ENCODE measurements at places on chromosomes 12 and 14.

GRCh38 chr12:78490861-78491260 is 373.7 kb upstream of the SYT1 start:
- DNase-seq: no peak

- DNase-seq: no peak
Observed at GRCh38 chr12:109689426-109689825, 24.2 kb upstream of the FAM222A start.

- DNase-seq: no peak
Observed at GRCh38 chr14:71264260-71264659, 357.0 kb downstream of the PCNX1 start.

DNA sequence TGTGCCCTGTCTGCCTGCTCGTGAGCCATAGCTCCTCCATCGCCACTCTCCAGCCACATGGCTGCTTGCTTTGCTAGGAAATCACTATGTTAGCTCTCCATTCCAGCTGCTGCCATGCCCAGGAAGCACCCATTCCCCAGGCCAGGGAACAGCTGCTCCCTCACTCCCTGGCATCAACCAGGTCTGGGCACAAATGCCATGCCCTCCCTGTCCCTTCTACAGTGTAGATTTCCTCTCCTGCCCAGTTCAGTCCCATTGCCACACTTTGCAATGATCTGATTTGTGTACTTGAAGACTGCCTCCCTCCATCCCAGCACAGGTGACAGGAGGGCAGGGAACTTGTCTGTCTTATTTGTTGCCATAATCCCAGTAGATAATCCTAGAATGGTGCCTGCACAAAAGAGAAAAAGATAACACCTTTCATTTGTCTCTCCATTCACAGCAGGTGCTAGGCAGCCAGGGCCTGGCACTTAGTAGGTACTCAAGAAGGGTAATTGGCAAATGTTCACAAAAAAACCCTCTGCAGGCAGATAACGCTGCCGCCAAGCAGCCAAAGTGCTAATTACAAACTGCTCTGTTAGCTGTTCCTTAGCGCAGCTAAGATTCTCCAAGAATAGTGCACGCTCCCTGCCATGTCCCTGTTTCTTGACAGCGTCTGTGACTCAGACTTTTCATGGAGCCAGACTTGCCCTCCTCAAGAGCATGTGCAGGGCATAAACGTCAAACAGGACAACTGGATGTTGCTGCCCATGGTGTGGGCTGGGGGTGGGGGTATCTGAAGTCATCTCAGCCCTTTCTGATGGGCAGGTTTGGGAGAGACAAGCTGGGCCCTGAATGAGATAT is 69.1 kb downstream of the ARL6IP4 start:
- no peak for DNase-seq

GRCh38 chr14:54803926-54804537 is 98.6 kb downstream of the GCH1 start:
- no peak for DNase-seq

GRCh38 chr12:39958377-39958776 is 147.5 kb downstream of the SLC2A13 start:
- no peak for DNase-seq

DNA sequence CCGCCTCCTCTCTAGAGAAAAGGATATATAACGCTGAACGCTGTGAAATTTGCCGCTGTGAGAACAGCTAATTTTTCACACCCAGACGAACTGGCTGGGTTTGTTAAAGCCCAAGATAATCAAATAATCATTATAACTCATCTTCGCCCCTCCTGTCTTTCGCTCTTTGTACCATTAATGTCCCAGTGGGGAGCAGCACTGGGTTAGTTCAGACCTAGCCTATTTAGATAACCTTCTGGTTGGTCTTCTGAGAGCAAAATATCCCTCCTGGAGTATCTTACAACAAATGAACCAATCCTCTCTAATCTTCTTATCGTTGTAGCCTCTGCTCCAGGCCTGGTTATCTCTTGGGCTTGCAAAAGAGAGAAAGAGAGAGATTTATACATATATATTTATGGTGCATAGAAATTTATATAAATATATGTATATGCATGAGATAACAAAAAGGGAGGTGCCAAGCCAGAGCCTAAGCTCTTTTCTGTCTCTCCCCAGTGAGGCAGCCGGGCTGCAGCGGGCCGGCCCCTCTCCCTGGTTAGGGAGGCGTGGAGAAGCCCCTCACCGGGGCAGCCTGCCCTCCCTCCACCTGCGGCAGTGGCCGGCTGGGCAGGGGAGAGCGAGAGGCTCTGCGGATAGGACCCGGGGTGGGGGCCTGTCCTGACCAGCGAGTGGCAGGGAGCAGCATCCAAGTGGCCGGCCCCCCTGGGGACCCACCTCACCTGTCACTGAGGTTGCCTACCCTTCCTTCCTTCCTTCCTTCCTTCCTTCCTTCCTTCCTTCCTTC is 202.0 kb upstream of the LHX5 start:
- no peak for DNase-seq

GRCh38 chr14:29820785-29821184 is 106.9 kb downstream of the PRKD1 start:
- DNase-seq: no peak

- DNase-seq: no peak
Observed at GRCh38 chr12:132579744-132580143, 30.6 kb downstream of the LRCOL1 start.

DNA sequence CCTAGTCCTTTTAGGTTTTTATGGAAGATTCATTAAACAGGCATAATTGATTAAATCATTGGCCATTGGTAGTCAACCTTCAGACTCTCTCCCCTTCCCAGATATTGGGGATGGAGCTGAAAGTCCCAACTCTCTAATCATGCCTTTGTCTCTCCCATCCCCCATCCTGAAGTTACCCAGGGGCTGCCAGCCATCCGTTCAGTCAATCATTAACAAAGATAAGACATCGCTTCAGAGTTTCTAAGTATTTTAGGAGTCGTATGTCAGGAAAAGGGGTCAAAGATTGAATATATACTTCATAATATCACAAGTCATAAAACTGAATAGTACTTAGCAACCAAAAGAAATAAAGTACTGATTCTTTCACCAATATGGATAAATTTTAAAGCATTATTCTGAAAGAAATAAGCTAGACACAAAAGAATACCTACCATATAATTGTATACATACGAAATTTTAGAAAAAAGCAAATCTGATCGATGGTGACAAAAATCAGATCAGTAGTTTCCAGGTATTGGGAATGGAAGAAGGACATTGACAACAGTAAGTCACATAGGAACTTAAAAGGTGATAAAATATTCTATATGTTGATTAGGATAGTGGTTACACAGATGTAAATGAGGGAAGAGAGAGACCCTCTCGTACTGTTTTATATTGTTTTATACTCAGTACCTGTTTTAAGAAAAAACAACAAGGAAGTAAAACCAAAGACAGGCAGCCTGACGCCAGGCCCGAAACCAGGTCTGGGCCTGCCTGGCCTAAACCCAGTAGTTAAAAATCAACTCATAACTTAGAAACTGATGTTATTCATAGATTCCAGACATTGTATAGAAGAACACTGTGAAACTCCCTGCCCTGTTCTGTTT is 414.4 kb downstream of the DAD1 start:
- DNase-seq: no peak

DNA sequence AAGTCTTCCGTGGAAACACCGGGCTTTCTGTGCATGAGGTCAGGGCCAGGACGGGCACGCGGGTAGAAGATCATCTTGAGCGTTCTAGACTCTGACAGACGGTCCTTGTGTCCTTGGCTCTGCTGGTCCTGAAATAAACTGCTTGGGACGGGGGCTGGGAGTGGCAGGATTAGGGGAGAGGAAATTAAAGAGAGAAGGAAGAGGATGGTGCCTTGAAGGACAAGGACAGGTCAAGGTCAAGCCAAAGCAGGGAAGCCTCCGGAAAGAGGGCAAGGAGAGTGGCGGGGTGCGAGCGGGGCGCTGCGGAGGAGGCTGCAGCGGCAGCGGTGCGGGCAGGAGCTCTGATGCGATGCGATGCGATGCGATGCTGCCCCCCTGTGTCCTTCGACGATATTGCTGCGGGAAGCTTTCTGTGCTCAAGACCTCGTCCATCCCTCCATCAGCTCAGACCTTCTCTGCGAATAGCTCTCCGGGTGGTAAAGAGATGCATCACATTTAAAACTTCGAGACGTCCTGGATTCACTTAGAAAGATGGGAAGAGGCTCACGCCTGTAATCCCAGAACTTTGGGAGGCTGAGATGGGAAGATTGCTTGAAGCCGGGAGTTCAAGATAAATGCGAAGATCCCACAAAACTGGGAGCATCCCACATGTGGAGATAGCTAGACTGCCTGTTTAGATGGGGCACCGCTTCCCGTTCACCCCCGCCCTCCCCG is 110.1 kb upstream of the TMEM132D start:
- no peak for DNase-seq

- DNase-seq: no peak
Observed at GRCh38 chr14:67764496-67764895, 51.9 kb downstream of the ZFYVE26 start.

DNA sequence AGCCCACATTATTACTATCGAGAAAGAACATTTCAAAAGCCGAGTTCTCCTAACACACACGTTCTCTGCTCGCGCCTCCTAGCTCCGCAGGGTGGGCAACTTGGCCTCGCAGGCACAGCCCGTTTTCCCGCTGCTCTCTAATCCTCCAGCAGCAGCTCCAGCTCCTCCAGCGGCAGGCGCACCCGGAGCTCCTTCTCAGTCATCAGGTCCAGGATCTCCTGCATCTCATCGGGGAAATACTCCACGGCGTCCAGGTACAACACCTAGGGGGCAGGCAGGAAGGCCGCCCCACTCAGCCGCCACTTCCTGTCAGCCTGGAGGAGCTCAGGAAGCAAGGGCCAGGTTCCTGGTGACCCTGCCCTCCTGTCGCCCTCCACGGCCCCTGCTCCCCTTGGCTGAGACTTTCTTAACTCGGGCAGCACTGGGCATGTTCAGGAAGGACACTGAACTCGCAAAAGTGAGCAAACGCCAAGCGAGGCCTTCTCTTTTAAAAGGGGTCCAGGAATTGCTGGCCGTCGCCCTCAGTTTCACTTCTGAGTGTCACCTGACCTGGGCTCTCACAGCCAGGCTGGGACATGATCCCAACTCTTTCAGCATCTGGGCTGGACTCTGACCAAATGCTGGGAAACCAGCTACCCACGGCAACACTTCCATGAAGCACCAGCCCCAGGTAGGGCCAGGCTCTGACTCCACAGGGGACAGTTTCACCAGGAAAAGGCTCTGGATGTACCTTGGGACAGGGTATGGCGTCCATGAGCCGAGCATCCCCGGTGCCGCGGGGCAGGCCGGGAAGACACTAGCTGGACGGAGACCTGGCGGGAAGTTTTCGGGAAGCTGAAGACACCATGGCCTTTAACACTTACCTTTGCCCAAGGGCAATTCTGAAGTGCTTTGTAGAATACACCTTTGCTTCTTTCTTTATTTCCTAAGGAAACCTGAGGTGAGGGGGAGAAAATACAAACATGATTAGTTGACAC is 22.1 kb downstream of the PSMC1 start:
- no peak for DNase-seq

DNA sequence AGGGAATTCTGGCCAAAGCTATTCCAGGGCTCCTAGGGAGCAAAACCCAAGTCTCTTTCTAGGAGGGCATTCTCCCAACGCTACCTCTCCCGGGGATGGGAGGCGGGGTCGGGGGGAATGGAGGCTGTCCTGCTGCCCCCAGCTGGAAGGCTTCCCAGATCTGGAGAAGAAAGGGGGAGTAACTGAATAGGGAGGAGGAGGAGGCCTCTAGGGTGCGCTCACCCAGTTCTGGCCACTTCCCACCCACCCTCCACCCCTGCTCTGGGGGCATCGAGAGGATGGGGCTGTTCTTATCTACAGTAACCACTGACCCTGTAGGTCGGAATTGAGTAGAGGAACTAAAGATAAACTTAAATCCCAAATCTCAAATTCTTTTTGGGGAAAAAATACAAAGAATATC is 579 bp upstream of the RNASE1 start:
- no peak for DNase-seq

GRCh38 chr14:78310272-78310671 is 140.1 kb downstream of the NRXN3 start:
- DNase-seq: no peak

- no peak for DNase-seq
Observed at GRCh38 chr12:50536831-50537537, 32.2 kb downstream of the DIP2B start.

DNA sequence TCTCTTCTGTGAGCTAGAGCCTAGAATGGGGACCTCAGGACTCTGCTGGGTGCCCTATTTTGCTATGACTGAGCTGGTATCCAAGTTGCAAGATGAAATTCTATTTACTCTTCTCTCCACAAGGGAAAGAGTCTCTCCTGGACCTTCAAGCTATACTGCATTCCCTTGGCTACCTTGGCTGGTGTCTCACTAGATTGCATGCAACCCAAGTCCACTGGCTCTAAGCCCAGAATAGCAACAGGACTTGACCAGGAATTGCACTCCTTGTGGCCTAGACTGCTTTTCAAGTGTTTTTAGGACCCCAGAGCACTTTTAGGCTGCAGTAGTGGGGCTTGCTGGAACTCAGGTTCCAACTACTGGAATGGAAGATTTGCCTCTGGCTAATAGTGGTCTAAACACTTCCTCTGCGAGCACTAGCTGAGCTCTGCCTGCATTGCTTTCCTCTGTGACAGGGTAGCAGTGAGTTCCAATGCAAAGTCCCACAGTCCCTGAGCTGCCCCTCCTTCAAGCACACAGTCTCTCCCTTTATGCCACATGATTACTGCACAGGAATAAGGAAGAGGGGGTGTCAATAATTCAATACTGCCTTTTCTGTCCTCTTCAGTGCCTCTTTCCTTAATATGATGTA is 1009.1 kb upstream of the FLRT2 start:
- DNase-seq: no peak

- DNase-seq: no peak
Observed at GRCh38 chr14:104436741-104437701, 142.5 kb upstream of the C14orf180 start.

DNA sequence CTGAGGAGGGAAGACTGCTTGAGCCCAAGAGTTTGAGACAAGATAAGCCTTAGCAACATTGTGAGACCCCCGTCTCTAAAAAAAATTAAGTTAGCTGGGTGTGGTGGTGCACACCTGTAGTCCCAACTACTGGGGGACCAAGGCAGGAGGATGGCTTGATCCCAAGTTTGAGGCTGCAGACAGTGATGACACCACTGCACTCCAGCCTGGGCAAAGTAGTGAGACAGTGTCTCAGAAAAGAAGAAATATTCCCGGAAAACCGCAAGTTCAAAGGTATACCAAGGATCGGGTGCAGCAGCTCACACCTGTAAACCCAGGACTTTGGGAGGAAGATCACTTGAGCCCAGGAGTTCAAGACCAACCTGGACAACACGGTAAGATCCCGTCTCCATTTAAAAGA is 5.8 kb downstream of the PTGES3 start:
- DNase-seq: no peak

- DNase-seq: no peak
Observed at GRCh38 chr14:97021571-97022168, 224.5 kb downstream of the VRK1 start.

GRCh38 chr14:96568621-96569020 is 66.4 kb downstream of the PAPOLA start:
- no peak for DNase-seq

DNA sequence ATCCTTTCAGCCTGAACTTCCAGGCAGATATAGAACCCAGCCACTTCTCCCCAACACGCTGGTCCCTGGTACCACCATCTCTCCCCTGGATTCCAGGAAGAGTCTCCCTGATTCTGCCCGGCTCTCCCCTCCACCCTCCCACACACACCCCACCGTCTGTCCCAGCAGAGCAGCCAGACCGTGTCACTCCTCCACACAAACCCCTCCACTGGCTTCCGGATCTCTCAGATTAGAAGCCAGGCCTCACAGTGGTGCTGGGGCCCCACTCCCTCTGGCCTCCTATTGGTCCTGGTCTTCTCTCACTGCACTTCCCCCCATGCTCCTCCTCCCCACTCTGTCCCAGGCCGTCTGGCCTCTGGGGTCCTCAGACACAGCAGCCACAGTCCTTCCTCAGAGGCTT is 52.4 kb upstream of the CDKN3 start:
- DNase-seq: no peak

GRCh38 chr14:56135668-56136067 is 17.5 kb downstream of the PELI2 start:
- no peak for DNase-seq

All from GM12878 (cell line).